ENCODE measurements at places on chromosomes 5 and 9. TPM values are rescaled to one million over a fixed set of nuclear protein-coding genes. Genes with fewer than 3 reads are reported as not detected.

GRCh38 chr5:141882594-141883183 lies 4.5 kb upstream of the PCDH1 start:
- no peak for DNase-seq

DNA sequence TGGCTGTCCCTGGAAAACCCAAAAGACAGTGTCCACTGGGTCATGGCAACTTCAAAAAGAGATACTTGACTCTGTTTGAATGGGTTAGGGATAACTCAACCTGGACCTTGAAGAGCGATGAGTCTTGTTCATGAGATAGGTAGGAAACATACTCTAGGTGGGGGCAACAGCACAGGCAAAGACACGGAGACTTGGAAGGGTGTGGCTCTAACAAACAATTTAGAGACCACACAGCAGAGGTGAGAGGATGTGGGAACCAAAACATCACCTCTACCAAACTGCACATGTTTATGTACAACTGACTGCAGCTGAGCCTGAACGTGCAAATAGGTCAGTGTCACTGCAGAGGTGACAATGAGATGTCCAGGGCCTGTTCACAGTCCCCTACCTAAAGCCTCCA lies 247.7 kb upstream of the ADRA1B start:
- DNase-seq = no peak

GRCh38 chr5:166992108-166992507 lies 1299.3 kb upstream of the WWC1 start:
- DNase-seq = no peak

DNA sequence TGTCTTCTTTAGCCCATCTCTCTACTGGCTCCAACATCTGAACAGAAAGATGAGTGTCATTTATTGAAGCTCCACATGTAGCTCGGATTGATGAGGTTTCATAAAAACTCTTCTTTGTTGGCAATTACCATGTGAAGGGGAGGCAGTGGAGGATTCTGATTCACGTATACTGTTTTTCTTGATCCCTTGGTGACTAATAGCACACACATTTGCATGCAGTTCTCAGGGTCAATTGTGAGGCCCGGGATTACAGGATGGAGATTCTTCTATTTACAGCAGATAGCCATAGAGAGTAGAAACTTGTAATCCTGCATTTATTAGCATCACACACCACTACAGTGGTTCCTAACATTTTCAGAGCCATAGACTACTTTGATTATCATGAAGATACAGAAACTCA lies 133.2 kb upstream of the MARCHF11 start:
- no peak for DNase-seq

PCDHB3 gene
- total RNA-seq = not detected

CCL27 gene
- total RNA-seq = not detected
